Activated CD4-positive, alpha-beta T cell treated with anti-CD3 and anti-CD28 coated beads, Interleukin-2, Interleukin-6, amounts not matched to agents 100 ng/mL and 50 ng/mL, durations not matched to agents 16 hours and 8 hours (primary cell): ENCODE measurements at places on chromosomes 6 and 20.

GRCh38 chr6:33248643-33248931 lies 23.1 kb downstream of the VPS52 start:
- DNase-seq: no peak

DNA sequence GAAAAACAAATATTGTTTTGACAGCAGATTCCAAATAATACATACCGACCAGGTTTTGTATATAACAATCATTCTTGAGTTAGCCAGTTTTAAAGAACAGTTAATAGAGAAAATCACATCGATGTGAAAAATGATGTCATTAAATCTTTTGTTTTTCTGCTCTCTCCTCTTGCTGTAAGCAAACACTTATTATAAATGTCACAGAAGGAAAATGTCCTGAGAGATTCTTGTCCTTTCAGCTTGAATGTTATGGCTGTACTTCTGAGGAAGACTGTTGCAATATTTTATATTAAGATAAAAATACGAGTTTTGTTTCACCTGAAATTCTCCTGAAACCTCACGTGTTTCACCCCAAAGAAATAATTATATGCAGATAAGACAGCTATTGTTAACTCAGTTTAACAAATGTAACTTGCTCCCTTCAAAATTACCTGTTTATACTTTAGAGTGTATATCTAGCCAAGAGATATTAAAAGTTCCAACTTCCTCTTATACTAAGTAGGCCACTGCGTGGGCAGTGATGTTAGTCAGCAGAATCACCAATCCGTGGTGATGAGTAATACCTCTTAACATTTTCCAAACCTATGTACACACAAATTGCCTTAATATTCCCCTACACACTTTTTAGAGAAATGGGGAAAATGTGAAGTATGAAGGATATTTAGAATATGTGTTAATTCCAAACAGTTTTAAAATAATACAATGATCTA lies 1111.4 kb upstream of the CITED2 start:
- no peak for DNase-seq

DNA sequence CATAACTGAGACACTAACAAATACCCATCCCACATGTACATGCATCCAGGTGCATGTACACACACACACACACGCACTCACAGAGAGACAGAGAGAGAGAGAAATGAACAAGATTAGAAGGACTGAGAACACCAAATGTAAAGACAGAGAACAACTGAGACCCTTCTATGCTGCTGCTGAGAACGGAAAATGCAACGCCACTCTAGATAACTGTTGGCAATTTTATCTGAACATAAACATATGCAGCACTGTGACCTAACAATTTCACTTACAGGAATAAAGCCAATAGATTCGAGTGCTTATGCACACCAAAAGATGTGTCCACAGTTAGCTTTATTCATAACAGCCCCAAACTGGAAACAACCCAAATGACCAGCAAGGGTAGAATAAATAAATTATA lies 103.8 kb upstream of the LY86 start:
- no peak for DNase-seq

DNA sequence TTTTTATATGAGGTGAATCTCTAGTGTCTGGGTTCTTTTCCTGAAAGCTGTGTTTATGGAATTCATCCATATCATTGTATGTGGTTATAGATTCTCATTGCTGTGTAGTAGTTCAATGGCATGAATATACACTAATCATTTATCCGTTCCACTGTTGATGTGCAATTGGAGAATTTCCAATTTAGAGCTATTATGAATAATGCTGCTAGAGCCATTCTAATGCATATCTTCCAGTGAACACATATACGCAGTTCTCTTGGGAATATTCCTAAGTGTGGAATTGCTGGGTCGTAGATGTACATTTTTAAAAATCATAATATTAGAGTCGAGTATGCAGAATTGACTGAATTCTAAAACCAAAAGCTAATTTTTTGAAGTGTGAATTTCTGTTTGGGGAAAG lies 327.5 kb upstream of the JAG1 start:
- no peak for DNase-seq
